ENCODE measurements at places on chromosomes 12 and 14. TPM values are rescaled to one million over a fixed set of nuclear protein-coding genes. Genes with fewer than 3 reads are reported as not detected.

Gene SOCS2
- total RNA-seq: 25.8 TPM

DNA sequence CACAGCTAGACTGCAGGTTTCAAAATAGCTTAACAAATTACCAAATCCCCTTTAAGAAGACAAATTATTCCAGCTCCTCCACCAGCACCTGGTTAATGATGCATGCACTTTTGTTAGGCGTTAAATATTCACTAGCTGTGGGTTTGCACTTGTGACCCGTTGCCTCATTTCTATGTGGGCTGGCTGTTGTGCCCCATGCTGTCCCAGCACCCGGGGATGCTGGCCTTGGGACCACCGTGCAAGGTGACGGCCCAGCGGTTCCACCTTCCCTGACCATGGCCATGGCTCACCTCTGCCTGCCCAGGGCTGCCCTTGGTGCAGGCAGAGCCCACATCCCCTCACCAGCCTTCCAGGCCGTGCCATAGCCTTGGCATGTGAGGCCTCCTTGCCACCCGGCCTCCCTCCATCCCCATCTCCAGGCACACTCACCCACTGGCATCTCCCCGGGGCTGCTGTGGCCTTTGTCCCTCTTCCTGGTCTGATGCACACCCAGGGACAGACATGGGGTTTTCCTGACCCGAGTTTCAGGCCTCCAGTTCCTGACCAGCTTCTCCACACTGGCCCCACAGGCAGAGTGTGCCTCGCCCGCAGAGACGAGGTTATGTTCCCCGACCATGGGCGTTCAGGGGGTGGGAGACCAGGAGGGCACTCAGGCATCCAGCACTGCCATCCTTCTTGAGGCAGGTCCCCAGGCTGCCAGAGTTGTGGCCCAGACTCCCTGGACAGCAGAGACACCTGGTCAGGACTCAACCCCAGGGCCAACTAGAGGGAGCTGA lies 20.3 kb upstream of the C14orf180 start:
- H3K27me3 ChIP-seq: peaks cover 5% of the 10 kb centered on the region
- H3K27ac ChIP-seq: no peak overlapping the region
- no peaks in the 10 kb centered on the region for H3K36me3 ChIP-seq
- no peak for DNase-seq
- peaks cover 2% of the 10 kb centered on the region for H3K4me1 ChIP-seq
- no peak overlapping the region for H3K4me3 ChIP-seq

DNA sequence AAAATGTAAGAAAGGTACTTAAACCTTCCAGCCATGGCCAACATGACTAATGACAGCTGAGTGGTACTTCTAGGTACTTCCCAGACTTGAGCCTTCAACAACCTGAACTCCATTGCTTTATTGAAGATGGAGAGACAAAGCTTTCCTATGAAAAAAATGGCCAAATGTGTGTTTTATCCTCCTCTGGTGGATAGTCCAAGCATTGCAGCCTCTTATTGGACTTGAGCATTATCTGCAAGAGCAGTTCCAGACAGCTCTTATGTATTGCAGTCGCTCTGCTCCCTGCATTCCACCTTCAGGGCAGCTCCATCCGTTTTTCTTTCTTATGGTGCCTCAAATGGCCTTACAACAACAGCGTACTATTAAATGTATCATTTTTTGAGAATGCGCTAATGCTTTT lies 588.2 kb downstream of the NRXN3 start:
- no peak overlapping the region for H3K27ac ChIP-seq
- no peaks in the 10 kb centered on the region for H3K4me1 ChIP-seq
- no peaks in the 10 kb centered on the region for H3K36me3 ChIP-seq
- H3K4me3 ChIP-seq: no peak overlapping the region

GRCh38 chr12:11752403-11753149 lies 103.1 kb downstream of the ETV6 start:
- no peaks in the 10 kb centered on the region for H3K27me3 ChIP-seq
- H3K36me3 ChIP-seq: peaks cover 27% of the 10 kb centered on the region
- peaks cover 16% of the 10 kb centered on the region for H3K4me1 ChIP-seq
- no peak overlapping the region for H3K4me3 ChIP-seq
- DNase-seq: no peak
- H3K27ac ChIP-seq: peak overlapping the region; percentile 17

Gene TTC7B
- total RNA-seq: 7.1 TPM

DNA sequence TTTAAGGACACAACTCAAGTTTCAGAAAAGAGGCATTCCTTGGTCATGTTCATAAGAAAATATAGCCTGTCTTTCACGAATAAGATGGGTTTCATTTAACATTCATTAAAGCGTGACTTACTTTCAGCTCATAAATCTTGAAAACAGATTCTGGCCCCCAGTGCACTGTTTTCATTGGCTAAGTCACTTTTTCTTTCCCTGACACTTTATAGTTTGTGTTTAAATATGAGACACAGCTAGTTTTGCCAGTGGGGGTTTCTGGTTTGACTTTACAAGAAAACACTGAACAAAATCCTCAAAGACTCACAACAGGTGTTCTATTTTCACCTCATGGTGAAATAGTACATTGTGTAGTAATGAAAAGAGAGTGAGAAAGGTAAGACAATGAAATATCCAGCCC lies 65.9 kb downstream of the PHLDA1 start:
- H3K4me3 ChIP-seq: no peak overlapping the region
- H3K36me3 ChIP-seq: no peaks in the 10 kb centered on the region
- no peak for DNase-seq

GRCh38 chr12:95551305-95551704 lies at the start of gene USP44:
Gene USP44, minus strand, starts transcription at chr12:95551476. Its CDS starts 17,220 bp downstream, at chr12:95534256.
- DNase-seq: peak; percentile 38
- H3K4me1 ChIP-seq: peaks cover 58% of the 10 kb centered on the region
- H3K4me3 ChIP-seq: peak within 1 kb of the TSS; percentile 86
- no peaks in the 10 kb centered on the region for H3K27me3 ChIP-seq
- H3K36me3 ChIP-seq: peaks cover 20% of the 10 kb centered on the region

- no peak overlapping the region for H3K27ac ChIP-seq
- peaks cover 42% of the 10 kb centered on the region for H3K36me3 ChIP-seq
- peaks cover 14% of the 10 kb centered on the region for H3K4me1 ChIP-seq
- H3K27me3 ChIP-seq: no peaks in the 10 kb centered on the region
These were observed 23.8 kb downstream of the GNS start for GRCh38 chr12:64735442-64735841.

Gene PDZRN4
- total RNA-seq: not detected

DNA sequence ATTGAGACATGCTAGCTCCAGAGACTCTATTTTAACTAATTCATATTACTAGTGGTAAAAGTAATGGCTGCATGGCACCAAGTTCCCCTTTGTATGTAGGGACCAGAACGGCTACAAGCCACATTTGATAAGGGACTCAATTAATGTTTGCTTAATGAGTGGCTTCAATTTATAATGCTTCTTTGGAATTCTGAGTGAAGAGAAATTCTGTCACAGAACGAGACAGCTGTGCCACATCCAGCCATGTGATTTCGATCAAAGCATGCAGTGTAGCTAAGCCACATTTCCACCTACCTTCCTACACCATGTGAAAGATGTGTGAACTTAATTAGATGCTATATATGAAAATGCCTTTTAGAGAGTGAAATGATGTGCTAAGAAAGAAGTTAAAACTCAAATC lies 217.4 kb downstream of the ACSS3 start:
- no peak for DNase-seq
- no peaks in the 10 kb centered on the region for H3K36me3 ChIP-seq
- no peak overlapping the region for H3K4me3 ChIP-seq
- no peak overlapping the region for H3K27ac ChIP-seq

- H3K4me1 ChIP-seq: peaks cover 26% of the 10 kb centered on the region
- peak; percentile 60 for DNase-seq
- no peaks in the 10 kb centered on the region for H3K27me3 ChIP-seq
- peak overlapping the region; percentile 5 for H3K4me3 ChIP-seq
- peak overlapping the region; percentile 11 for H3K27ac ChIP-seq
- H3K36me3 ChIP-seq: peaks cover 44% of the 10 kb centered on the region
These were observed 21.8 kb downstream of the GOLGA3 start for GRCh38 chr12:132806857-132807256.

DNA sequence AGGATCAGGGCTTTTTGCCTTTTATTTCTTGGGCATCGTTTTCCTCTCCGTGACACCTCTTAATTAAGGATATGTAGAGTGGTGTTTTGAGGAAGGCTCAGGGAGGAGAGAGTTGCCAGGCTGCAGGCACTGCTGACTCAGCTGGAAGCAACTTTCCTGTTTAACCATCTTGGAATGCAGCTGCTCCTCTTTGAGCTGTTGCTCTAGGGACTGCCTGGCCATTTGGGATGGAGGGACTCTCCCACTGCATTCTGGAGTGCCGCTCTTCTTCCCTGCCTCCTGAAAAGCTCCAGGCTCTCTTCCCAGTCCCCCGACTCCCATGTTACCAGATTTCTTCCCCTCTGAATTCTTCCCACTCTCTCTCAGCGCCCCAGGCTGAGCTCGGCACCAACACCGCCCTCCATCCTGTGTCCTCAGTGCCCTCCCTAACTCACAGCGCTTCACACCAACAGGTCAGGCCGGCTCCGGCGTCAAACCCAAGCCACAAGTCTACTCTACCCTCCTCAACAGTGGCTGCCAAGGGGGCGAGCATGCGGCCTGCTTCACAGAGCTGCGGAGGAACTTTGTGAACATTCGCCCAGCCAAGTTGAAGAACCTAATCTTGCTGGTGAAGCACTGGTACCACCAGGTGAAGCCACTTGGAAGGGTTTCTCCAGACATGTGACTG lies 5.9 kb downstream of the OAS3 start:
- no peaks in the 10 kb centered on the region for H3K27me3 ChIP-seq
- no peak for DNase-seq
- H3K27ac ChIP-seq: no peak overlapping the region
- H3K4me3 ChIP-seq: no peak overlapping the region
- peaks cover 36% of the 10 kb centered on the region for H3K36me3 ChIP-seq

- peaks cover 7% of the 10 kb centered on the region for H3K27me3 ChIP-seq
- H3K36me3 ChIP-seq: peaks cover 8% of the 10 kb centered on the region
- no peak overlapping the region for H3K4me3 ChIP-seq
- no peak for DNase-seq
- H3K4me1 ChIP-seq: no peaks in the 10 kb centered on the region
- no peak overlapping the region for H3K27ac ChIP-seq
These were observed 102.1 kb downstream of the FIGNL2 start for GRCh38 chr12:51746416-51746815.

Gene SLCO1B1
- not detected for total RNA-seq

GRCh38 chr14:20652996-20653975 lies 11.8 kb upstream of the OR6S1 start:
- peak overlapping the region; percentile 55 for H3K4me3 ChIP-seq
- H3K36me3 ChIP-seq: no peaks in the 10 kb centered on the region
- peak; percentile 67 for DNase-seq
- peak overlapping the region; percentile 16 for H3K27ac ChIP-seq
- H3K4me1 ChIP-seq: peaks cover 15% of the 10 kb centered on the region
- peaks cover 74% of the 10 kb centered on the region for H3K27me3 ChIP-seq

Gene OR4E2
- total RNA-seq: not detected

Gene BLTP3B
- 35.3 TPM for total RNA-seq

DNA sequence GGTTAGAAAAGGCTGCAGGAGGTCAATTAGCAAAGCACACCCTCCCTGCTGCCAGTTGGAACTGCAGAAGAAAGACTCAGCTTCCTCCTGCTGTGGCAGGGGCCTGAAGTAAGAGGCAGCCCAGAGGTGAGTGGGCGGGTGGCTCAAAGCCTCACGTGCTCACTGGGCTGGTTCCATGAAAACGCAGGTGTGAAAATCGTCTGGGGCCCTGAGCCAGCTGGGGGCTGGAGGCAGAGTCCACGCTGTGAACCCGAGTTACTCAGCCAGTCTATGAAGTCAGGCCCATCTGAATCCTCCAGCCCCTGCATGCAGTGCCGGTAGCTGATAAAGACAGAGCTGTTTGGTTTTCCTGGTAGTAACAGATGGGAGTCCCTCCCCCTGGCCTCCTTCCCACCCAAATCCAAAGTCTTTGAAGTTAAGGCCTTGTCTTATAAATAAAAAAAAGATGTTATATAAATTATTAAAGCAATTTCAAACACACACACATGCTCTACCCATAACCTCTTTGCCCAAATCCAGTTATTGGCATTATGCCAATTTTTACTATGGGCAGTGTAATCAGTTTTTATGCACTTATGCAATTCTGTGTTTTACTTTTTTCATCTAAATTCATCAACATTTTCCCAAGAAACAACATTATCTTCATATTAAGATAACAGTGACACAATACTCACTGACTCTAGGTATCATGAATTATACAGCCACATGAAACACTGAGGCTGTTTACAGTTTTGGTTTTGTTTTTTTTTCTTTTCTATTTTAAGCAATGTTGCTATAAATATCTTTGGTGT lies 57.9 kb upstream of the PNMA1 start:
- no peaks in the 10 kb centered on the region for H3K27me3 ChIP-seq
- peaks cover 12% of the 10 kb centered on the region for H3K36me3 ChIP-seq
- H3K4me3 ChIP-seq: peak overlapping the region; percentile 32
- peak; percentile 85 for DNase-seq
- peaks cover 63% of the 10 kb centered on the region for H3K4me1 ChIP-seq

Gene MGST1
- not detected for total RNA-seq

Gene TMEM229B
- 3.1 TPM for total RNA-seq

DNA sequence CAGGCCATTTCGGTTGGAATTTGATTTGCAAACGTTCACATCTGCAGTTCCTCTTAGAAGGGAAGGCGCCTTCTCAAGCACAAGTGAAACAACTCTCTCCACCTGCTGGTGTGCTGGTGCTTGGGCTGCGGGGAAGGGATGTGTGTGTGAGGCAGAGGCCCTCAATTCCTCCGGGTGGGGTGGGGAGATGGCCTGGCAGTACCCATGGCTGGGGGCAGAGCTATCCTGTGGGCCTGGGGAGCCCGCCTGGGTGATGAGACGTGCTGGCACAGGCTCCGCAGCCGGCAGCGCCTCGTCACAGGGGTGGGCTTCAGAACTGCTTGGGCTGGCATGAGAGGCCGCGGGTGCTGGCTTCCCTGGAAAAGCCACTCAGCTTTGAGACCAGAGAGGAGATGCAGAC lies 28.9 kb upstream of the TDRD9 start:
- peaks cover 4% of the 10 kb centered on the region for H3K4me1 ChIP-seq
- H3K36me3 ChIP-seq: no peaks in the 10 kb centered on the region
- no peak overlapping the region for H3K4me3 ChIP-seq

Gene CDKN3
- 79.5 TPM for total RNA-seq

- no peak overlapping the region for H3K4me3 ChIP-seq
- no peaks in the 10 kb centered on the region for H3K36me3 ChIP-seq
- H3K27me3 ChIP-seq: no peaks in the 10 kb centered on the region
- no peak for DNase-seq
- H3K27ac ChIP-seq: no peak overlapping the region
- no peaks in the 10 kb centered on the region for H3K4me1 ChIP-seq
These were observed 57.3 kb downstream of the CACNA1C start for GRCh38 chr12:2110127-2110526.

Gene SLCO1B3
- total RNA-seq: not detected

DNA sequence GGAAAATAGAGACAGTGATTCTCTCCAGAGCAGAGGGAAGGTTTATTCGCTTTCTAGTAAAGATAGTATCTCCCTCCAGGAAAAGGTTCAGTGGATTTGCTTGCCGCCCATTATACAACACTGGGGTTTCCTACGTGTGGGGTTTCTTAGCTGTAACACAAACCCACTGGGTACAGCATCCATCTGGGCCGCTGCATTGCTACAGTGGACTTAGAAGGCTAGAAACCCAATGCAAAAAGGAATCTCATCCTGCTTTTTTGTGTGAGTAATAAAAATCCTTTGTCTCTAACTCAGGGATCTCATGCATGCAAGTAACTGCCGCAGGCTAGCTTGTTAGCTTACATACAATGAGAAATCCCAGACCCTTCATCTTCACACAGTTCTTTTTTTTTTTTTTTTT lies 67.1 kb upstream of the BCL2L14 start:
- H3K4me3 ChIP-seq: no peak overlapping the region
- peaks cover 40% of the 10 kb centered on the region for H3K4me1 ChIP-seq
- H3K36me3 ChIP-seq: peaks cover 35% of the 10 kb centered on the region
- DNase-seq: no peak
- H3K27ac ChIP-seq: no peak overlapping the region
- no peaks in the 10 kb centered on the region for H3K27me3 ChIP-seq

- H3K4me1 ChIP-seq: no peaks in the 10 kb centered on the region
- H3K36me3 ChIP-seq: no peaks in the 10 kb centered on the region
- no peak overlapping the region for H3K4me3 ChIP-seq
- no peak for DNase-seq
- H3K27me3 ChIP-seq: no peaks in the 10 kb centered on the region
These were observed 138.2 kb upstream of the NCOR2 start for GRCh38 chr12:124705545-124706138.

All from activated naive CD8-positive, alpha-beta T cell treated with anti-CD3 and anti-CD28 coated beads for 36 hours (primary cell).